ENCODE measurements at places on chromosomes 12 and 14.

- no peak for DNase-seq
Observed at GRCh38 chr14:28704153-28704552, 62.4 kb upstream of the FOXG1 start.

DNA sequence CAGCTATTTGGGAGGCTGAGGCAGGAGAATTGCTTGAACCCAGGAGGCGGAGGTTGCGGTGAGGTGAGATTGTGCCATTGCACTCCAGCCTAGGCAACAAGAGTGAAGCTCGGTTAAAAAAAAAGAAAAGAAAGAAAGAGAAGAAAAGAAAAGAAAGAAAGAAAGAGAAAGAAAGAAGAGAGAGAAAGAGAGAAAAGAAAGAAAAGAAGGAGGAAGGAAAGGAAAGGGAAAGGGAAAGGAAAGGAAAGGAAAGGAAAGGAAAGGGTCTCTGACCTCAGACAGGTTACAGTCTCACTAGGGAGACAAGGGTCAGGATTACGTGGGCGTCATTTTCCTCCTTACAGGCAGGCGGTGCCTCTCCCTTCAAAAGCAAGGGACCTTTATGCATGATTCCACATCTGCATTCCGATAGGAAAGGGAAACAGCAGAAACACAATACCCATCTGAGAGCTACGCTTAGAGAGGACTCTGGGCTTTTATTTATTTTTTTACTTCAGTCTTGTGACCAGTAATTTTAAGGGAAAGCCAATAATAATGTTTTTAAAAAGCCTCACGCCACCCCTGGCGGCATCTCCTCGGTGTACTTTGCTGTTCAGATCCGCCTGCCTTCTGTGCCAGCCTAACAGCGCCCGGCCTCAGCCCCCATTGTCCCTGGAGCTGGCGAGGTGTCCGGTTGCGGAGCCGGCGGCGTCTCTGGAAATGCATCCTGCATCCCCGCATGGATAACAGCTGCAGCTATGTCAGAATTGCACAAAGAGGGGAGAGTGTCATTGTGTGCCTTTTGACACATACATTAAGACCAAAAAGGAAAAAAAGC, 945 bp upstream of the HIP1R start:
- DNase-seq: peak; percentile 80

DNA sequence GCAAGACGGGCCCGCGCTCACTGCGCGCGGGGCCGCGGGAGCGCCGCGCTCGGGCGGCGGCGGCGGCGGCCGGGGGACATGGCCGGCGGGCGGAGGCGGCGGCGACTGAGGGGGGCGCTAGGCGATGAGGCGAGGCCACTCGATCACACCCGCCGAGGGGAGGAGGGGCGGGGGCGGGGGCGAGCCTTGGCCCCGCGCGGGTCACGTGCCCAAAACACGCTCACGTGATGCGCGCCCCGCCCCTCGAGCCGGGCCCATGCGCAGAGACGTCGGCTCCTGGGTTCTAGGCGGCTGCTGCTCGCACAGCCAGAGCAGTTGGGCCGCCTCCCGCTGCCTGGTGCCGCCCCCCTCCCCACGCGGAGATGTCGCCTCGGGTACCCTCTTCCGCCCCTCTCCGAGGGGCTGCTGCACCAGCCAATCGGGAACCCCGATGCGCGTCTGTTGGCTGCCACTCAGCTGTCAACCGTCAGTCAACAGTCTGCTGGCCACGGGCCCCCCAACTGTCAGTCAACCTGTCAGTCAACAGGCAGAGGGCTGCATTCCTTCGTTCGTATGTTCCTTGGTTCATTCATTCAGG, at the start of gene SPPL3:
Gene SPPL3 (minus strand): TSS at position 162 of the 577 bp plus-strand sequence. CDS start 491 bp downstream, outside the sequence.
- peak; percentile 67 for DNase-seq

- DNase-seq: no peak
Observed at GRCh38 chr12:66398931-66399910, 96.9 kb downstream of the HELB start.

DNA sequence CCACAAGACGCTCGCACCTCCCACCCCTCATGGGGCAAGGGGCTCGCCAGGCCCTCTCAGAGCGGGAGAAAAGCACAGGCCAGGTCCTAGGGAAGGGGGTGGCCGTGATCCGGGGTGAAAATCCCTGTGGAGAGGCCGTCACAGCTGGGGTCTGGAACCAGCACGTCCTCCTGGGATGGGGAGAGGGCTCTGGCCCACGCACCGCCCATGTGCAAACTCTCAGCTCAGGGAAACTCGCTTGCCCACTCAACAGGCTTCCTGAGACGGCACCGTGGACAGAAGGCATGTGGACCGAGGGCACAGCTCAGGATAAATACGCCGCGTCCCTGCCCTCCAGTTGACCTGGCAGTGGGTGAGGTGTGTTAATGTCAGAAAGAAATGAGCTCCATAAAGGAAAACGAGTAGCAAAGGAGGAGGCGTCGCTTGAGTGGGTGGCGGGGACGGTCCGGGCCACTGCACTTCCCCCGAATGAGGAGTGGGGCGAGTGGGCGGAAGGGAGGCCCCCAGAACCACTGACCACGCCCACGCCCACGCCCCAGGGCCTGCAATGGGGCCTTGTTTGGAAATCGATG, 57.6 kb upstream of the GALNT9 start:
- no peak for DNase-seq

DNA sequence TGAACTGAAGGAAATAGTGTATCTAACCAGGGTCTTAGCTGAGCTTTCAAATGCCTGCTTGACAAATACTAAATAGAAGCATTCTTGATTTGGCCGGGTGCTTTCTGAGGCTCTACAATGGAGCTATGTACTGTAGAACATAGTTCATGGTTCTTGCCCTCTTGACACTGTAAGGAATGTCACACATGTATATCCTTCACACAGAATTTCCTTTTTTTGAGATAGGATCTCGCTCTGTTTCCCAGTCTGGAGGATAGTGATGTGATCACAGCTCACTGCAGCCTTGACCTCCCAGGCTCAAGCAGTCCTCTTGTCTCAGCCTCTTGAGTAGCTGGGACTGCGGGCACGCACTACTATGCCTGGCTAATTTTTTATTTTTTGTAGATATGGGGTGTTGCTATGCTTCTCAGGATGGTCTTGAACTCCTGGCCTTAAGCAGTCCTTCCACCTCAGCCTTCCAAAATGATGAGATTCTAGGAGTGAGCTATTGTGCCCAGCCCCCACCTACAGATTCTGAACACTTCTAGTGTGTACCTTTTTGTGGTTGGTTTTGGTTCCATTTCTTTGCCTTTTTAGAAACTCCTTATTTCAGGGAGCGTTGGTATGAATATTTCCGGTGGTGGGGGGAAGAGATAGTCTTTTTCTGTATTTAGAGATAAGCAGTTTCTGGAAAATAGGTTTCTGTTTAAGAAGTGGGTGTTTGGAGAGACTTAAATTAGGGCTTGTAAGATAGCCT, 4.2 kb downstream of the MLXIP start:
- no peak for DNase-seq

GRCh38 chr12:40614923-40615322, 77.3 kb upstream of the CNTN1 start:
- DNase-seq: no peak

DNA sequence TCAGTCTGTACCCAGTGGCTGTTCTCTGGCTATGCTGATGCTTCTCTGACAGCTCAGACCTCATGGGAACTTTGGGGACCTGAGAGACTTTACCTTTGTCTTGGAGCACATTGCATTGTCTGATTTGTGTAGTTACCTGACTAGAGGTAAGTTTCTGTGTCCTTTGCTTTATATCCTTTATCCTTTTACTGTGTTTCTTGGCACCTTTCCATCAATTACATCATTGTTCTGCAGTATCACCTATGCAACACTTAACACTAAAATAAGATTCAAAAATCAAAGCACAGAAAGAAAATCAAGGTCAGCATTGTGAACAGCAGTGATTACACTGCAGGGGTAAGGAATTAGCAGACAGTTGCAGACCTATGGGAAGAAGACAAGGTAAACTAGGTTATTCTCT, 43.8 kb downstream of the SLC35F4 start:
- DNase-seq: no peak

- DNase-seq: no peak
Observed at GRCh38 chr12:78115889-78116288, 285.2 kb downstream of the NAV3 start.

DNA sequence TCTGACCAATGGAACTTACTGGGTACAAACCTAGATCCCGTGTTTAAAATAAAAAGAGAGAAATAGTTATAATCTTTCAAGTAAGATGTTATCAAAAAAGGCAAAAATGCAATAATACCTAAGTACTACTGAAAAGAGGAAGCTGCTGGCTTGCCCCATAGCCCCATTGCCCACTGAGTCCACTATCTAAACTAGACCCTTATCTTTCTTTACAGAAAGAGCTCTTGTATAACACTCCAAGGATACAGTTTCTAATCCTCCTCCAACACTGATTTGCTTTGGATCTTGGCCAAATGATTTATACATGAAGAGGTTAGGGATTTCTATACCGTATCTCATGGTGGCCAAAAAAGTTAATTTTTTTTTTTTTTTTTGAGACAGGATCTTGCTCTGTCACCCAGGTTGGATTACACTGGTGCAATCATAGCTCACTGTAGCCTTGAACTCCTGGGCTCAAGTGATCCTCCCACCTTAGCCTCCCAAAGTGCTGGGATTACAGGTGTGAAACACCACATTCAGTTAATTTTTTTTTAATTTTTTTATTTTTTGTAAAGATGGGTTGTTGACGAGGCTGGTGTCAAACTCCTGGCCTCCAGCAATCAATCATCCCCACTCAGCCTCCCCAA, 2.6 kb downstream of the GXYLT1 start:
- DNase-seq: no peak

GRCh38 chr12:48109424-48109823, 3.5 kb upstream of the SENP1 start:
- no peak for DNase-seq

DNA sequence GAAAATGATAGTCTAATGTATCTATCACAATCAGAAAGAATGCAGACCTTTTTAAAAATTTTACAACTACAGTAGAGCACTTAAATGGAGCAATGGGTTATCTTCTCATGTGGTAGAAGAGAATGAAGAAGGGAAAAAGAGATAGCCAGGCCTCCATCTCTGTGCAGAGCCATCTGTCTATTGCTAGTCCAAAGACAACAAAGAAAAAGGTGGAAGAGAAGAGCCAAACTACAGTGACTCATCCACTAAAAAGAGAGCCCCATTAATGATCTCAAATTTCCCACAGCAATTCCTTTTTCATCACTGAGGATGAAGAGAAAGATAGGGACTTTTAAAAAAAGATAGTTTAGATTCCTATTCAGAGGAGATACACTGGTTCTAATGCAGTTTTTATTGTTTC, 232.9 kb downstream of the ATXN7L3B start:
- no peak for DNase-seq

- peak; percentile 13 for DNase-seq
Observed at GRCh38 chr12:6765048-6765633, 1.0 kb upstream of the PTMS start.

GRCh38 chr14:77281852-77282410, 10.9 kb upstream of the NGB start:
- DNase-seq: no peak

DNA sequence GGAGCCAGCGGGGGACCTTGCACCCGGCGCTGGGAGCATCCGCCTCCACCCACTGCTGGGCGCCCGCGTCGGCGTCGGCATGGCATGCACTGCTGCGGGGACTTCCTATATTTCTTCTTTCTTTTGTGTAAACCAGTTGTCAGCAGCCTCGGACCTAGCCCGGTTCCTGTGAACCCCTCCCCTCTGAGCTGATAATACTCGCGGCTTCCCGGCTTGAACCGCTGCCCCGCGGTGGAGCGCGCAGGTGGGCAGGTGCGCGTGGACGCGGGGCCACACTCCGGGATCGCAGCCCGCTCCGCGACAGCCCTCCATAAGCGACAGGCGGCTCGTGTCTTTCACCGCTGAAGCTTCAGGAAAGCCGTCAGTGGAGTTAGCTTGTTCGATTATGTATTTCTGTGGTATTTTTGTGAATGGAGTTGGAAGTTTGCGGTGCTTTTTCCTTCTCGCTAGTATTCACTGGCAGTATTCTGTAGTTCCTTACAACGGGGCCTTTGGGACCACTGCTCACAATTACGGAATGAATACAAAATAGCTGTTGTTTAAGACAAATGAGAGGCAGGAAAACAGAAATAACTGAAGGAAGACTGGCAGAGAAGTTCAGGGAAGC, 870 bp downstream of the BMAL2 start:
- DNase-seq: peak; percentile 43

GRCh38 chr12:3145546-3146310, 68.5 kb downstream of the TSPAN9 start:
- no peak for DNase-seq

GRCh38 chr12:10069099-10069498, 29.7 kb downstream of the CLEC1A start:
- no peak for DNase-seq

DNA sequence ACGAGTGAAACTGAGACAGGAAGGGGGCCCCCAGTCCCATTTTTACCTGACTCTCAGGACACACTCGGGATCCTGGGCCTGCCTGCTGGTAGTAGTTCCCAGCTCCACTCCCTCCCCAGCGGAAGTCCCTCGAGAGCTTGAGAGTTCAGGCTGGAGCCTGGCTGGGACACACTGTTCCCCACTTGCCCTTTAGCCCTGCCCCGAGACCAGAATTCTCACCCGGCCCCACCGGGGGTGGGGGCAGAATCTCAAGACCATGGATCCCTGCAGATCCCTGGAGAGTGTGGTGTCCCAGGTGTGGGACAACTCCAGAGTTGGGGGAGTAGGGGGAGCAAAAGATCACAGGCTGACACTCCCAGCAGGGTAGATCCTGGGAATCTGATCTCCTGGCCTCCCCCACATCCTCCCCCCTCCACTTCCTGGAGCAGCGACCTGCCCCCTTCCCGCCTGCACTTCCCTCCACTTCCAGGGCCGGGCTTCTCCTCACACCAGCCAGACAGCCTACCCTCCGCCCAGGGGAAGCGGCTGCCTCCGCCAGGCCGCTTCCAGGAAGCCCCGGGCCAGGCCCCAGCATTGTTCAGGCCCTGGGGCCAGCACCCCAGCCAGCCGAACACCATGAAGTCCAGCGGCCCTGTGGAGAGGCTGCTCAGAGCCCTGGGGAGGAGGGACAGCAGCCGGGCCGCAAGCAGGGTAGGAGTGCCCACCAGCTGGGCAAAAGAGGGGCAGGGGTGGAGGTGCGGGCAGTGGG, at the start of gene TNS2:
Gene TNS2 (plus strand): TSS at position 495 of the 748 bp plus-strand sequence. CDS start 121 bp downstream, at position 616.
- no peak for DNase-seq

All from NCI-H526 treated with DMSO at 0.1 percent for 48 hours (cell line).